ENCODE measurements at places on chromosomes 3 and 15. TPM values are rescaled to one million over a fixed set of nuclear protein-coding genes. Genes with fewer than 3 reads are reported as not detected.

The TRH gene
- total RNA-seq, result not detected

- DNase-seq, result no peak
Measured at GRCh38 chr3:134655706-134656105, 4.9 kb upstream of the KY start.

The FILIP1L gene
- not detected for total RNA-seq

The LIPH gene
- total RNA-seq, result 14.8 TPM

GRCh38 chr3:128841926-128842920 is 37.2 kb upstream of the ACAD9 start:
- DNase-seq, result no peak

All from Caki2 (cell line).